ENCODE measurements at places on chromosomes 1 and 21.

DNA sequence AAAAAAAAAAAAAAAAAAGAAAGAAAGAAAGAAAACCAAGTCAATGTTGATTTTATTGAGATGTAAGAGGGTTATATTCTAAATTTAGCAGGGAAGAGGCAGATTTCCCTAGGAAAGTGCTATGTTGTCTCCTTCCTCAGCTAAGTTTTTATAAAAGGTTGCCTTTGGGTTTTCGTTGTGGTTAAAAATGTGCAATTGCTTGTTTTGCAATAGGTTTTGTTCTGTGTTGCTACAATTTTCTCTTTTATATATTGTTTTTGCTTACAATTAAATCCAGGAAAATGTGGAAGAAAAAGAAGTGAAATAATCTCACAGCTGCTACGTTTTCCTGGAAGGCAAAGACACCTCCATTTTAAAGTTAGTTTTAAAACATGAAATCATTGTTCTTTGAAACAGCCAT, 136.7 kb upstream of the C1orf105 start:
- DNase-seq = no peak

- DNase-seq = no peak
Measured at GRCh38 chr1:27122652-27123051, 32.3 kb downstream of the SLC9A1 start.

DNA sequence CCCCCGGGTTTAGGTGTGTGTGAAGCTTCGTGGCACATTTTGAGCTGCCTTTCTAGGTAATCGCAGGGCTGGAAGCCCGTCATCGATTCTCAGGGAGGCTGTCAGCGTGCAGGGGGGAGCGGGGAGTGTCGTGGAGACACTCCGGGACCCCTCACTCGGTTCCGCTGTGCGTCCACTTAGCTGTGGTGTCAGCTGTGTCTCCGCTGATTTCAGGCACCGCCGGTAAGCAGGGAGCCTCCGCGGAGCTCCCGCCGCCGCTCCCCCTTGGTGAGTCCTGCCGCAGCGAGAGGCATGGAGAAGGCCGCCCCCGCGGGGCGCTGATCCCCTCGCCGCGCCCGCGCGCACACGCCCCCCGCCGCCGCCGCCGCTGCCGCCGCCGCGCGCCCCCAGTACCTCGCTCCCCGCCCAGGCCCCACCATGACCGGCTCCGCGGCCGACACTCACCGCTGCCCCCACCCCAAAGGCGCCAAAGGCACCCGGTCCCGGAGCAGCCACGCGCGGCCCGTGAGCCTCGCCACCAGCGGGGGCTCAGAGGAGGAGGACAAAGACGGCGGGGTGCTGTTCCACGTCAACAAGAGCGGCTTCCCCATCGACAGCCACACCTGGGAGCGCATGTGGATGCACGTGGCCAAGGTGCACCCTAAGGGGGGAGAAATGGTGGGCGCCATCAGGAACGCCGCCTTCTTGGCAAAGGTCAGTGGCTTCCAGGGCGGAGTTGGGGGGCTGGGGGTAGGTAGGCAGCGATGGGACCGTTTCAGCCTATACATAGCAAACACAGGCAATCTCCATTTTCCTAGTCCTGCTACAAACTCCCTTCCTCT, 995 bp downstream of the VASH2 start:
- DNase-seq = no peak

GRCh38 chr1:17596651-17597509, 57.4 kb downstream of the ARHGEF10L start:
- no peak for DNase-seq

DNA sequence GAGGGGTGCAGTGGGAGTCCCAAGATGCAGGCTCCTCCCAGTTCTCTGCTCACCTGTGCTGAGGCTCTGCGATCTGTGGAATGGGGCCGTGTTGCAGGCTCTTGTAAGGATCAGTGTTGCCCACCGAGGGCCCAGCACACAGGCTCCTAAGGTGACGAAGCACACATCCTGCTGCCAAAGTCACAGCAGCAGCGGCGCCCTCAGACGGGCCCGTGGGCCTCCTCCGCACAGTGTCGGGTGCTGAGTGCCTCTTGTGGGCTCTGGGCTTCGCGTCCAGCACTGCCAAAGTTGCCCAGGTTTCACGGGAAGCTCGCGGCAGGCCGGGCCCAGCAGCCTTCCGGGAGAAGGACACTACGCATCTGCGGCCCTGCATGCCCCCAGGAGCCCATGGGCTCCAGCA, 72.1 kb upstream of the ABCG1 start:
- no peak for DNase-seq

DNA sequence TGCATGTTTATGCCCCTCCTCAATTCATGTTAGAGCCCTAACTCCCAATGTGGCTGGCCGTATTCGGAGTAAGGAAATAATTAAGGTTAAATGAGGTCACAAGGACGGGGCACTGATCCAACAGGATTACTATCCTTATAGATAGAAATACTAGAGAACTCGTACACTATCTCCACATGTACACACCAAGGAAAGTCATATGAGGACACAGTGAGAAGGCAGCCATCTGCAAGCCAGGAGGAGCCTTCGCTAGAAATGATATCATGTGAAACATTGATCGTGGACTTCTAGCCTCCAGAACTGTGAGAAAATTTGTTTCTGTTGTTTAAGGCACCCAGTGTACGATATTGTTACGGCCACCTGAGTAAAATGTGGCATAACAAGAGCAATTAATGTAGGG, 79.7 kb downstream of the FAF1 start:
- DNase-seq = no peak

GRCh38 chr21:16424331-16424751, 694.6 kb downstream of the USP25 start:
- no peak for DNase-seq

DNA sequence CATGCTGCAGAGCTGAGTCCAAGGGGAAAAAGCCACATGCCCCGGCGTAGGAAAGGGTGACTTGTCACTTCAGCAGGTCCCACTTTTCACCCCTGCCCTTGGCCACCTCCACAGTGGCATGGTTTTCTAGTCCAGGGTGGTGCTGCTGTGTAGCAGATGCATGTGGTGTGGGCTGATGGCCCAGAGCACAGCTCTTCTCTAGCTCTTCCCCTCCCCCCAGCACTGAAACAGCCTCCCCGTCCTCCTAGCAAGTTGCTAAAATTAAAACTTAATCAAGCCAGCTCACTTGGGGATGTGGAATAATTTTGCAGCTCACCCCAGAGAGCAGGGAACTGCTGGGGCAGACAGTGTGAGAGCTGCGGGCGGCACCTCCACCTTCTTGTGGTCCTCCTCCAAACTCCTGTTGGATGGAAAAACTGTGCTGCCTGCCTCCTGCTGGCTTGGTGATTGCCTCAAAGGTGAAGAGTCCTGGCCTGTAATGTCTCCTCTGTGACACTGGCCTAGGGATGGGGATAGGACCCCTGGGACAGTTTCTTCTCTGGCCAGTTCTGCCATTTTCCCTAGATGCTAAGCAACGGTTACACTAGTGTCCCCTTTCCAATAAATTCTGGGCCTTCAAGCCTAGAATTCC, 91.6 kb downstream of the RNF220 start:
- DNase-seq = no peak

DNA sequence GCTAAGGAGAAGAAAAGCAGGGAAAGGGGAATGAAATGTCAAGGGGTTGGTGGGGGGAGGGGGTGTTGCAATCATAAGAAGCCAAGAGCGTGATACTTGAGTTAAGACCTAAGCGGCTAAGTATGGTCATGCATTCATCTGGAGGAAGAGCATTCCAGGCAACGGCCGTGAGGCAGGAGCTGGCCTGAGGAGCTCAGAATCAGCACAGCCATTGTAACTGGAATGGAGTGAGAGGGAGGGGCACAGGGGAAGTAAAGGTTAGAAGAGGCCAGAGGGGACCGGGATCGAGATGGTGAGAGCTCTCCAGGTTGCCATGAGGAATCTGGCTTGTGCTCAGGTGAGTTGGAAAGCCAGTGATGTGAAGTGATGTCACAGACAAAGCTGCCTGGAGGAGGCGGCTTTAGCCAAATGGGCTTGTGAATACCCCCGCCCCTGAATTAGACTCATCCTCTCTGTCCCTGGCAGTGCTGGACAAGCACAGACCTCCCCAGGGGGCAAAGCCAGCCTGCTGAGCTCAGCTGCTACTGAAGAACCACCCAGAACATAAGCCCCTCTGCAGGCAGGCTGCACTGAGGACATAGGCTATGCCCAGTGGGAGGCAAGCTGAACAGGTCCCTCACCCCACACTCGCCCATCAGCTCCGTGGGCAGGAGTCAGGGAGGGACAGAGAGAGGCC, 61.1 kb upstream of the LAPTM5 start:
- no peak for DNase-seq

- no peak for DNase-seq
Measured at GRCh38 chr1:219365451-219365850, 191.8 kb downstream of the LYPLAL1 start.

GRCh38 chr1:37515185-37516034, 844 bp upstream of the MEAF6 start:
- no peak for DNase-seq

GRCh38 chr1:59678493-59679228, 136.1 kb upstream of the HOOK1 start:
- no peak for DNase-seq

- no peak for DNase-seq
Measured at GRCh38 chr21:33124889-33125288, 54.9 kb downstream of the OLIG1 start.

DNA sequence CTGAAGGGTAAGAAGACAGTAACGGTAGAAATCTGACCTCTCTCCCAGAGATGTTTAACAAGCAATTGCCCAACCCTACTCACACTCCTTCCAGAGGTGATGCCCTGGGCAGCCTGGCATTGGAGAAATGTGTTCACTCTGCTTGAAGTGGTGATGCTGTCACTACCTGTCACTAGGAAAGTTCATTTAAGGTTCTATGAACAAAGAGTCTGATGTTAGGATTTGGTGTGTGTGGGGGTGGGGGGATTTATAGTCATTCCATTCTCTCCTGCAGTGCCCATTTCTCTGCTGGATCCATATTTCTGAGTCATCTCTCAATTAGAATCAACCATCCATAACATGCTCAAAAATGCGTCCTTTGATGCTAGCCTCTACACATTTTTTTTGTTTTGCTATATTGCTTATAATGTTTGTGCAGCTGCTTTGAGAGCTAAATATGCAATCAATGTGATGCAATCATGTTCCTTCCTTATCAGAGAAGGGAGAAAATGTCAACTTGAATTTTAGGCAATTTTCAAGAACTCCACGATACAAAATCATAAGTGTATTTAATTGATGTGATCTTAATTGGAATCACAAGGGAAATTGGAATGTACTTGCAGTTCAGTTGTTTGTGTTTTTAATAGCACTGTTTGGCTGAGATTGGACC, 173.9 kb downstream of the DUSP10 start:
- DNase-seq = no peak

- DNase-seq = peak; percentile 30
Measured at GRCh38 chr1:165144757-165145397, 211.6 kb downstream of the LMX1A start.
